ENCODE measurements at places on chromosomes 11 and 22.

GRCh38 chr11:73117071-73117470 lies 25.0 kb downstream of the FCHSD2 start:
- DNase-seq = no peak

DNA sequence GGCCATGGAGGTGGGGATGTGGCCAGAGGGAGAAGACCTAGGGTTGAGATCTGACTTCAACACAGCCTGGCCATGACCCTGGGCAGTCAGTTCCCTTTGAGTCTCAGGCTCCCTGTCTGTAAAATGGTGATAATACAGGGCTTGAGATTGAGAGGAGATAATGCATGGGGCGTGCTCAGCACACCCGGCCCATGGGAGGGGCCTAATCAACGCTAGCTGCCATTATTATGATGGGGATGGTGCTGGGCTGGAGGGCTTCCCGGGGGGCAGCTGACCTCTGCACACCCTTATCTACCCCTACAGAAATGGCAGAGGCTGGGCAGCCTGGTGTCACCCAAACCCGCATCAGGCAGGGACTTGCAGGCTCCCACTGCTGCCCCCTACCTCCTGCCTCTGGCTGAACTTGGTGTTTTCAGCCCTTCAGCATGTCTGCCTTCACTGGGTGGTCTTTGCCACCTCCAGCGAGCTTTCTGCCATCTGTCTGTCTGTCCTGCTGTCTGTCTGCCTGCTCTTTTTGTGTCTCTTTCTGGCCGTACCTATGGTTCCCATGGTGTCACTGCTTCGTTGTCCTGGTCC lies 84.5 kb downstream of the CACNA1I start:
- no peak for DNase-seq

DNA sequence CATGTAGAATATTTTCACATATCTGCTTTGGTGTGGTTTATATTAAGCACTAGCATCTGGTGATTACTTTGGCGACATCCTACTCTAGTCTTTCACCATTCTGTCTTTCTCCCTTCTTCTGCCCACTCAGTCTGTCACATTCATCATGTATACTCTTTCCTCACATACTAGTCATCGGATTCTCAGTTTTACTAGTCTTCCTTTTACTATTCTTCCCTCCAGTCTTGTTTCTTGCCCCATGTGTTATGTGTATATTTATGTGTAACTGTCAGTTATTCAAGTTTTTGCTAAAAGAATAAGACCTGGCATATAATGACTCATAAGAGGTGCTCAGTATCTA lies 4.6 kb upstream of the DIXDC1 start:
- DNase-seq = no peak

DNA sequence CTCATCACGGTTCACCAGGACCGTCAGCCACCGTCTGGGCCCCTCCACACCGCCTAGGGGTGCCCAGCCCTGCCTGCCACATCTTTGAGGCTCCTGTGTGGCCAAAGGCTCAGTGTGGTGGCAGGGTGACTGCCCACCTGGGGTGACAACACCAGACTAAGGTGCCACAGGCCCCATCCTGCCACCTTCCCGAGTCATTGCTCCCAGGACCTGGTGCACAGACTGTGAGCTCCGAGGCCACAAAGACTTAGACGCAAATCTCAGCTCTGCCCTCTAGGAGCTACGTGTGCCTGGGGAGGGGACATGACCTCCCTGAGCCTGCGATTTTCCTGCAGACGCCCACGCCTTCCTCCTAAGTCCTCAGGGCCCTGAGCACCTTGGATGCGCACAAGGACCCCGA lies 36.5 kb downstream of the KIAA0930 start:
- no peak for DNase-seq

- peak; percentile 10 for DNase-seq
These were observed 3.4 kb downstream of the SCGB1D4 start for GRCh38 chr11:62295504-62295903.

DNA sequence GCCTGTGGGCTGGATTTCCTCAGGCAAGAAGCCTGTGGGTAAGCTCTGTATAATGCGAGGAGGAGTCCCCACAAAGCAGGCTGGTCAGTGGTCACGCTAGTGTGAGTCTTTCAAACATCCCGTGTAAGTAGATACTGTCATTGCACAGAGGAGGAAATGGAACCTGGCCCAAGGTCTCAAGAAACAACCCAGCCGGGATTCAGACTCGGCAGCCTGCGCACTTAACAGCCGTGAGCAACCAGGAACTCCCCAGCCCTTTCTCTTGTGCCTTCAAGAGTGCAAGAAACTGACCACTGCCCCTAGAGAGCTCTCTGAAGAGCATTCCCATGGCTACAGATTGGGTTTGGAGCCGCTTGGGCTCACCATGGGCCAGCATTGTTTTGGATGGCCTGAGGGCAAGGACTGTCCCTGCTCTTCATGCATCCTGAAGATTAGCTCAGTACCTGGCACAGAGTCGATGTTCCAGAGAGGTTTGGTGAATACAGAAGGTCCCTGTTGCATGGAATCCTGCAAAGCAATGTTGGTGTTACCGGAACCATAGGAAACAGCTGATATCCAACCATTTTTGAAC lies 6.0 kb downstream of the MPST start:
- DNase-seq = no peak

DNA sequence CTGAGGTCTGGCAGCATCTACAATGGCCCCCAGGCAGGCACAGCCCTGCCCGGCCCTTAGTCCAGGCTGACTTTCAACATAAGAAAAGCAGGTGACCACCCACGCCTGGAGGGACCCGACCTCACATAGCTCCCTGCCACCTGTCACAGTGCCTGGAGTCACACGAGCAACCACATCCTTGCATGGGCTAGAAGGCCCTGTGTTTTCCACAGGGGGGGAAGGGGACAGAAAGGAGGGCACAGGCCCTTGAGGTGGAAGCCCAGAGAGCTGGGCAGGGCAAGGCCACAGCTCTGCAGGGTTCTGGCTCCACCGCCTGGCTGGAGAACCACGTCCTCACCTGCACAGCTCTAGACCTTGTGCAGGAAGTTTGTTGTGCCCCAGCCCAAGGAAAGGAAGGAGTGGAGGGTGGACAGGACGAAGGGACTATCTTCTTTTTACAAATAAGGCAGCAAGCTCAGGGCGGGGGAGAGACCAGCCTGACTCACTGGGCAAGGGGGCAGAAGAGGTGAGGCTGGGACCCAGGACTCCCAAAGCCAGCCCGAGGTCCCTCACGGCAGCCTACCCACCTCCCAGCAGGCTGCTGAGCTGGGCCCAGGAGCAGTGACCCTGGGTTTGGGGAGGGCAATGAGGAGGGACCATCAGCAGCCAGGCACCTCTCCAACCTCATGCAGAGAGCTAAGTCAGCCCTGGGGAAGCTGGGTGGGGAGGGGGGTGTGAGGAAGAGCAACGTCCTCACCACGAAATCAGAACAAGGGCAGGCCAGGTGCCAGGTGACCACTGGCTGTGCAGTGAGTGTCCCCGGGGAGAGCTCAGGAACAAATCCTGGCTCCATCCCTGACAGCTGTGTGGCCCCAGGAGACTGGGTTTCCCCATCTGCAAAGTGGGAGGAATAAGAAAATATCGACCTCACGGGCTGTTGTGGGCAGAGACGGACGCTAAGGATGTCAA lies 4.3 kb downstream of the C1QTNF6 start:
- DNase-seq = no peak

DNA sequence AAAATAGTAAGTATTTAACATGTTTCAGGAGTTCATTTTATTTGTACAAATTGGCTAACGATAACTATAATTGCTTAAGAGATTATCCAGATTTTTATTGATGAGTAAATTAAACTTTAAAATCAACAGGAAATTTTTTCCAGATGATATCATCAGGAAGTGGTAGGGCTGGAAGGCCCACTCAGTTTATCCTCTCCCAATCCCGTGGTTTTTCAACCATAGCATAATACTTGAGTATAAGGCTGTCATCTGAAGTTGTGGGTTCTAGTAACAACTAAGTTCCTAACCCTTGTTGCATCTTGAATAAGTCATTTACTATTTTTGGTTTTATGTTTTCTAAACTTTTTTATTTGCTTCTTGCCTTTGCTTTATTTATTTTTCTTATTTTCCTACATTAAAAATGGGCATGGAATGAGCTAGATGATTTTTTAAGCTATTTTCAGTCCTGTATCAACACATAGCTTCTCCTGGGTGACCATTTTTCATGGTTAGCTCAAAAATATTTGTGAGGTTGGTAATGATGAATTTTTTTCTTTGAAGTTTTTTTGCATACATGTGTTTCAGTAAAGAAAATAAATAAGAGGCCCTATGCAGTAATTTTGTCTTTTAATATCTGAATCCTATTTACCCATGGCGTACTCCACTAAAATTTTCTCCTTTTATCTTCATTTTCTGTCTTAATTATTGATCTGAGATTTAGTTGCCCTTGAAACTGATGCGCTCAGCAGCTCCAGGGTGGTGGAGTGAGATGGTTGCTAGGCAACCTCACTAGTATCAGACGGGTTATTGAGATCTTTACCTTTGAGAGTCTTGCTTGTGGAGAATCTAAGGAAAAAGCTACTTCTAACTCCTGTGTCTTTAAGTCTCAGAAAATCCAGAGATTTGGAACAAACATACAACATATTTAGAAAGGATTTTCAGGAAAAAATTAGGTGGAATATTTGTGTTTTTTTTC lies 452.0 kb upstream of the CCDC179 start:
- no peak for DNase-seq

DNA sequence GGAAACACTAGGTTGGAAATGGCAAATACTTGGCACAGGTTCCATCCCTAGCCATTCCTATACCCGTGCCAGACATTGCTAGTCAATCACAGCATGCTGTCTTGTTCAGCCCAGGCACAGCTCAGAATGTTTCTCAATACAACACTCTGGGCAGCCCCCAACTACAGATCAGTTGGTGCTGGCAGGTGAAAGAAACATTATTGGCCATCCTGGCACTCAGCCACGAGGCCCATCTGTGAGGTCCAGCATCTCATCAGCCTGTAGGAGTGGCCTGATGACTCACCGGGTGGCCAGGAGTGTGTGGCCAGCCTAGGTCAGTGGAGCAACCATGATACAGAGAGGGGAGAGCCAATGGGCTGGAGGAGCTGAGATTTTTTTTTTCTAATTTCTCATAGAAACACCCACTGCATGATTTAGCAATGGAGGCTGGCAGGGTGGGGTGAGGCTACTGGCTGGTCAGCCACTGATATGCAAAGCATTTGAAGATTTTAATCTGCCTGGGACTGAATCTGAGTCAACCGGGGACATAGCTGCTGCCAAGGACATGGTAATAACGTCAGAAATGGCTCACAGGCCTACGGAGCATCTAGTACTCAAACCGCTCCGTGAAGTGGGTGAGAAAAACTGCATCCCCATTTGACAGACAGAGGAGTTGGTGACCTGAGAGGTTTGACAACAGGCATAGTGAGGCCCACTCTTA lies 5.4 kb downstream of the MYO18B start:
- DNase-seq = no peak

- DNase-seq = no peak
These were observed 47.8 kb downstream of the ALG9 start for GRCh38 chr11:111823629-111824028.

- no peak for DNase-seq
These were observed 52.2 kb downstream of the CYB5R2 start for GRCh38 chr11:7621090-7621489.

Data from neural crest cell (in vitro differentiated cells).